ENCODE measurements at places on chromosomes 1 and 21. TPM values are rescaled to one million over a fixed set of nuclear protein-coding genes. Genes with fewer than 3 reads are reported as not detected.

- peak; percentile 24 for DNase-seq
These were observed 109.1 kb upstream of the LMO4 start for GRCh38 chr1:87219626-87220025.

- no peak for DNase-seq
These were observed 97.0 kb downstream of the DISP1 start for GRCh38 chr1:222911866-222912265.

GRCh38 chr1:247500865-247501264 lies 35.4 kb downstream of the OR2C3 start:
- DNase-seq, result no peak

DNA sequence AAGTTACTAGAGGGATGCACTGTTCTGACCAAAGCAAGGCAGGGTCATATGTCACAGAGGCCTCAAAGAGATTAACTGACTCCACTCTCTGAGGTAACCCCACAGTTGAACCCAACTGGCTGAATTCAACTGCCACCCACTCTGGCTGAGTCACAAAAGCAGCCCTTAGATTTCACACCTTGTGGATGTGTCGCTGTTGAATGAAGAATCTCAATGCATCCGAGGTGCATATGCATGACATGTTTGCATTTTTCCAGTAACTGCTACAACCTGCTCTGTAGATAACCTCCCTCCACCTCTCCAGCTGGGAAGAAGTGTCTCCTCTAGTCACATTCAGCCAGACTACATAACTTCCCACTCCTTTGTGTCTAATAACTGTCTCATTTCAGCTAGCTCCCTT lies 27.9 kb upstream of the KIF21B start:
- DNase-seq, result no peak

DNA sequence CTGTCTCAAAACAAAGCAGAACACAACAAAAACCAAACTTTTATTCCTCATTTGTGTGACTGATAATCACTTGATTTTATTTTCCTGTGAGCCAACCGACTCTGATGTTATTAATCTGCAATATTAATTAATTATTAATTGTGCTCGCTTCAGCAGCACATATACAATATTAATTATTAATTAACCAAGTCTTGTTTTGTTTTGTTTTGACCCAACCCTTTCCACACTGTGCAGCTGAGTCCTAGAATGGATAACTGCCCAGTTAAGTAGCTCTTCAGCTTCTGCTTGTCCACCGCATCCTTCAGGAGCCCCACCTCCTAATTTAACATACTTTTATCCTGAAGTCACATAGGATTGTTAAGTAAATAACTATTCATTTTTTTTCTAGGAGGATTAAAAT lies 47.4 kb upstream of the EXO1 start:
- no peak for DNase-seq

DNA sequence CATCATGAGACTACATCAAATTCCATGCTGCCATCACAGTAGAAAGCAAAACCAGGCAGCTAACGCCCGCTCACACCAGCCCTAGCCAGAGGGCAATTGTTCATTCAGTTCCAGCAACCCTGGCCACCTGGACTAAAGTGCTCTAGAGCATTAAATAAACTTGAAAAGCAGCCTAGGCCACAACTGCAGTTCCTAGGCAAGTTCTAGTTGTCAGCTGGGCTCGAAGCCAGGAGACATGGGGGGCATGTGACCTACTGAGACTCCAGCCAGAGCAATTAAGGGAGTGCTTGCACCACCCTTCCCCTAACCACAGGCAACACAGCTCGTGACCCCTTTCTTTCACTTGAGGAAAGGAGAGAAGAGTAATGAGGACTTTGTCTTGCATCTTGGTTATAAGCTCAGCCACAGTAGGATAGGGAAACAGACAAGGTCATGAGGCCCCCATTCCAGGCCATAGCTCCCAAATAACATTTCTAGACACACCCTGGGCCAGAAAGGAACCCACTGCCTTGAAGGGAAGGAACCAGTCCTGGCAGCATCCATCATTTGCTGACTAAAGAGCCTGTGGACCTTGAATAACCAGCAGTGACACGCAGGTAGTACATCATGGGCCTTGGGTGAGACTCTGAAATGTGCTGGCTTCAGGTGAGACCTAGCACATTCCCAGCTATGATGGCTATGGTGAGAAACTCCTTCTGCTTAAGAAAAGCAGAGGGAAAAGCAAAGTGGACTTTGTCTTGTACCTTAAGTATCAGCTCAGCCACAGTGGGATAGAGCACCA lies 77.0 kb downstream of the ZZZ3 start:
- peak; percentile 39 for DNase-seq

CASQ2 gene
- 1.8 TPM for polyA plus RNA-seq

FCGR1A gene
- polyA plus RNA-seq, result not detected

OR11L1 gene
- not detected for polyA plus RNA-seq

AXDND1 gene
- polyA plus RNA-seq, result 0.22 TPM

Measured in small intestine (tissue), 16 donors.